ENCODE measurements at places on chromosomes 11 and 22.

GRCh38 chr22:49657275-49657973 lies 170.2 kb downstream of the BRD1 start:
- DNase-seq: peak; percentile 55

DNA sequence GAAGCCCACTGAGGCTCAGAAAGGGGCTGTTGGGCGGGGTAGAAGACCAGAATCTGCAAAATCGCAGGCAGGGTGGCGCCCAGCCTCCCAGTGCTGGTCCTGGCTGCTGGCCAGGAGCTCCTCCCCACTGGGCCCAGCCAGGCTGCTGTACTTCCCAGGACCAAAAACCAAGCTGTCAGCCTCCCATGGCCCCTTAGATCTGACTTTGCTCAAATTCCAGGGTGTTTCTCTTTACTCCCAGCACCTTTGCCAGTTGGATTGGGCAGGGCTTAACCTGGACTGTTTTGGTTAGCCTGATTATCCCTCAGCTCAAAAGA lies 44.2 kb upstream of the WEE1 start:
- DNase-seq: no peak

- no peak for DNase-seq
Measured at GRCh38 chr11:122756417-122756816, 81.9 kb upstream of the CRTAM start.

DNA sequence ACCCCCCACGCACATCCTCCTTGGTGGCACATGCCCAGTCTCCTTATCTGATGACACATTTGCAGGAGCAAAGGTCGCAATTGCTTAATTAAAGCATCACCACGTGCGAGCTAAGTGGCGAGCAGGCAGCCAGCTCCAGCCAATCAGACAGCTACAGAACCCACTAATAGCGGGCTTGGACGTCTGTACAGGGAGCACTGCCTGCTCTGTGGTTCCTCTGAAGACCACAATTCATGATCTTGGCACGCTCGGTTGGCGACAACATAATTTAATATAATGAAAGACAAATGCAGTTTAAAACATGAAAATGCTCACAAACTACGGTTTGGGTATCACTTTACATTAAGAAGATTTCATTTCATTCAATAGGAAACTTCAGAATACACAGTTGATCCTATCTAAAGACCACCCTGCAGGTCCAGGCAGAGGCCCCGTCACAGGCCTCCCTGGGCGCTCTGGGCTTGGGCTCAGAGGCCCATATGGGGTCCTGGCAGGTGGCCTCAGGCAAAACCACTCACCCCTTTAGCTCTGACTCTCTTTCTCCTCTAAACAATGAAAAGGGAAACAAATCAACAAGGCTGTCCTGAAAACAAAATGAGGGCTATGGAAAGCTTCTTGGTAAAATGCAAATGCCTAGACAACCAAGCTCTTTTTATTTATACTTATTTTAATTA lies 10.4 kb downstream of the PACSIN2 start:
- DNase-seq: no peak

DNA sequence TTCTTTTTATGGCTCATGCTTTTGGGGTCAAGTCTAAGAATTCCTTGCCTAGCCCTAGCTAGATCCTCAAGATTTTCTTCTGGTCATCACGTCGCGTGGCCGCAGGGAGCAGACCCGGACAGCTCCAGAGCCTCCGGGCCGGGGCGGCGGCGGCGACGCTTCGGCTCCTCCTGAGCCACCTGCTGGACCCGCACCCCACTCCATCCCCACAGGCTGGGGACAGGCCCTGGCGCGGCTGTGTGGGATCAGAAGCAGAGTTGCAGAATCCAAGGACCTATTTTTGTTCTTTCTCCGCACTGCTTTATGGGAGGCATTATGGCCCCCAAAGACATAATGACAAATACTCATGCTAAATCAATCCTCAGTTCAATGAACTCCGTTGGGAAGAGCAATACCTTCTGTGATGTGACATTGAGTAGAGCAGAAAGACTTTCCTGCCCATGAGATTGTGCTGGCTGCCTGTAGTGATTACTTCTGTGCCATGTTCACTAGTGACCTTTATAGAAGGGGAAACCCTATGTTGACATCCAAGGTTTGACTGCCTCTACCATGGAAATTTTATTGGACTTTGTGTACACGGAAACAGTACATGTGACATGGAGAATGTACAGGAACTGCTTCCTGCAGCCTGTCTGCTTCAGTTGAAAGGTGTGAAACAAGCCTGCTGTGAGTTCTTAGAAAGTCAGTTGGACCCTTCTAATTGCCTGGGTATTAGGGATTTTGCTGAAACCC lies 12.4 kb upstream of the SCARF2 start:
- no peak for DNase-seq

GRCh38 chr11:115269191-115269950 lies 234.8 kb downstream of the CADM1 start:
- no peak for DNase-seq

GRCh38 chr11:133191931-133192330 lies 340.4 kb downstream of the OPCML start:
- no peak for DNase-seq

DNA sequence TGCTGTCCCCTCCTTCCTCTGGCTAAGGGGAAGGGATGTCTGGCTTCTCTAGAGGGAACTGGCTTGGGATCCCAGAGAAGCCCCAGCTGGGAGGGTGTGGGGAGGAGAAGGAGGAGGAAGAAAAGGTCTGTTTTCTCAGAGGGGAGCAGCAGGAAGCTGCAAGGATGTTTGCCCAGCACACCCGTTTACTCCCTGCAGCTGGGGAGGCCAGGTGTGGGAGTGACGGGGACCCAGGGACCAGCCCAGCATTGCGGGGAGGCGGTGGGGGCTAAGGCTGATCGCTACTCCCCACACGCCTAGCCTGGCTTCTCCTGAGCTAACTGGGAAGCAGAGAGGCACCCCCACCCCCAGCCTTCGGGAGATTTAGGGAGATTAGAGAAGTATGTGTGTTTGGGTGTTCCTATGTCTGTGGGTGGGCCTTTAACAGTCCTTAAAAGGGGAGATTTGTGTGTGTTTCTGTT lies 3.9 kb downstream of the CREB3L1 start:
- no peak for DNase-seq

GRCh38 chr22:23263651-23264555 lies 83.6 kb downstream of the BCR start:
- DNase-seq: no peak

DNA sequence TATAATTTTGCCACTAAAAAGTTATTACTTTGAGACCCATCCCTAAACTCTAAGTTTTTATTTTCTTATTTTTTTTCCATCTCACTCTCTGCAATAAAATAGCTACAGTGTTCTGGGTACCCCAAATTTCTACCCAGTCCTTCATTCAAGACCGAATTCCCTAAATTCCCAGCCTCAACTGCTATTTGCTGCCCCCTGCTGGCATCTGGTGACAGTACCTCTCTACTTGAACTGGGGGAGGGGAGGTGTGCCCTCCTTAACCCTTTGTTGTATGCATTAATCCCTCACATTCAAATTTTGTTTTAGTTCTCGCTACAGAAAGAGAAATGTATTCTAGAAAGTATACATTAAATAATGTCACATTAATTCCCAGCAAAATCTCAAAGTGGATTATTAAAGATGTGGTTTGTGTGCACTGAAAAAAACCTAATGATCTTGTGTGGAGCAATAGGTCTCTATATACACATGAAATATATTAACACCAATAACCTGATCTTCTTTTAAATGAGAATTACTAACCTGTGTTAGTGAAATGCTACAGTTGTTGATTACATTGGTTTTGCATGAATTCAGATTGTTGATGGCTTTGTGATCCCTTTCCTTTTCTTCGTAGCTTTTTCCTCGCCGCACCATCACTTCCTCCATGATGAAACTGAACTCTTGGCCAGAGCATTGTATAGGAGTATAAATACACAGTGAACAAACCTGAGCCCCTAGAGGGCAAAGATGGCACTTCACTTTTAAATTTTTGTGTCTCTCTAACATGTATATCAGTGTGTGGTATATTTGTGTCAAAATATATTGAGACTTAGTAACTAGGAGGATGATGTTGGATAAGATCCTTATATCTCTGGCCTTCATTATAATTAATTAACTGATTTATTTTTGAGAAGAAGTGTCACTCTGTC lies 590.0 kb downstream of the METTL15 start:
- no peak for DNase-seq

DNA sequence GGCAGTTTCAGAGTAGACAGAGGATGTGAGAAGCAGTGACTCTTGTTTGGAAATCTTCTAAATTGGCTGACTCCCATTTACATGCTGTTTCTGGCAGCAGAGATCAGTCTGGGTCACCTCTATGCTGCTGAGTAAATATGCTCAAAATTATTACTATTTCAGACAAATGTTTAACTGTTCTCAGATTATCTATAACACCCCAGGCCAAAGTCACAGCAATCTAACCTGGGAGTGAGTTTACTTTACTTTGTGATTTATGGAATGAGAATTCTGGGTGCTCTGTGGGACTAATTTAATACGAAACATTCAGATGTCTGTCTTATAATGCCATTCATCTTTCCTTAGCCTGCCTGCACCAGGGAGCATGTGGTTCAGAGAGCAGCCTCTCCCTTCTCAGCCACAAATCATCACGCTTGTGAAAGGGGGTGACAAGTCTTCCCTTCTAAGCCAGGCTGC lies 282.5 kb upstream of the MPPED2 start:
- DNase-seq: no peak

GRCh38 chr11:34587282-34587677 lies 33.6 kb upstream of the EHF start:
- DNase-seq: no peak

GRCh38 chr11:24844406-24844805 lies 347.6 kb downstream of the LUZP2 start:
- no peak for DNase-seq

- DNase-seq: no peak
Measured at GRCh38 chr22:46287873-46288751, 8.6 kb upstream of the GTSE1 start.

DNA sequence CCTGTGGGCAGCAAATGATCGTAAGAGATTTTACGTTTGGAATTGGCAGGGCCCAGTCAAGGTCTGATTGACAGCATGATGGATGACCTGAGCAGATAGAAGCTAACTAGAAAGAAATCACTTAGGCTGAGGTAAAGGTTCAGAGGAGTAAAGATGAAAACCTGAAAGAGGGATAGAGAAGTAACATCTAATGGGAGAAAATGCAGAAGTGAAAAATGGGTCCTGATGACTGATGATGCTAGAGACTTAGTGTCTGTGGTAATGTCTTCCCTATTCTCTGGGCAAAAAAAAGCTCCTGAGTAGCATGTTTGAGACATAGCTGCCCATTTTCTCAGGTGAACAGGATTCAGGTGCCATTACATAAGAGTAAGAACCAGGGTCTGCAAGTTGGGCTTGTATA lies 628.8 kb upstream of the ANO5 start:
- no peak for DNase-seq

- DNase-seq: no peak
Measured at GRCh38 chr11:35787013-35787504, 124.5 kb downstream of the TRIM44 start.

GRCh38 chr11:36352922-36353321 lies 56.8 kb downstream of the PRR5L start:
- DNase-seq: peak; percentile 8

- DNase-seq: no peak
Measured at GRCh38 chr11:17508791-17509190, 32.1 kb upstream of the ABCC8 start.

- no peak for DNase-seq
Measured at GRCh38 chr22:40076702-40077645, 82.2 kb downstream of the FAM83F start.

GRCh38 chr22:38774496-38775166 lies 18.8 kb upstream of the SUN2 start:
- DNase-seq: no peak

DNA sequence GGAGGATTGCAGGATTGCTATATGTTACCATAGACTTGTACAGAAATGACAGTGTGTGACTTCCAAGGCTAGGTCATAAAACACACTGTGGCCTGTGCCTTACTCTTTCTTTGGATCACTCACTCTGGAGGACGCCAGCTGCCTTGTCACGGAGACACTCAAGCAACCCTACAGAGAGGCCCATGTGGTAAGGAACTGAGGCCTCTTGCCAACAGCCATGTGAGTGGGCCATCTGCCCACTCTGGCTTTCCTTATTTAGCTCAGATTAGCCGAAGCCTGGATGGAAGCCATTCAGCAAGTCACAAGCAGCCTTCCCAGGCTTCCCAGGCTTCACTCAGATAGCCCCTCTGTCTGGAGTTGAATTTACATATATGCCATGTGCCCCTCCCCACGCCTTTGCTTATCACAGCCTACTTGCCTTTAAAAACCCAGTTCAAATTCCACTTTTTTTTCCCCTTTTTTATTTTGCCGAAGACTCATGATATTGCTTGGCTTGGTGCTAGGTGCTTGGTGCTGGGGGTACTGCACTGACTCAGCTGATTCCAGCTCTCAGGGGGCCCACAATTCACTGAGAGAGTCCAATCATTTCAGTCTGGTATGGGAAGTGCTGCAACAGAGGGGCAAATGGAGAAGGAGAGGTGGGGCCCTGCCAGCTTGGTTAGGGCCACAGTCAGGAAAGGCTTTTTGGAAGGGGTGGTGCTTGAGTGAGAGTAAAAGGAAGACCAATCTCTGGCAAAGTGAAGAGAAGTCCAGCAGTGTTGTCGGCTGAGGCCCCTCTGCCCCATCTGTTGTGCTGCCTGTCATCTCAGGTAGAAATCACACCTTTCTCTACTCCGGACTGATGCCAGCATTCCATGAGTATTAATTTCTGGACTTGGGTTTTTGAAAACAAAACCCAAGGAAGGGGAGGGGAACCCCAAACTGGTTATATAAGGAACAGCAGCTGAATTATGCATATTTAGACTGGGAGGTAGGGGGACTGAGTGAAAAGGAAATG lies 14.5 kb upstream of the P4HA3 start:
- DNase-seq: no peak

GRCh38 chr11:19237813-19238212 lies 2.9 kb downstream of the E2F8 start:
- no peak for DNase-seq

GRCh38 chr11:16292167-16292859 lies 64.0 kb downstream of the SOX6 start:
- DNase-seq: no peak

DNA sequence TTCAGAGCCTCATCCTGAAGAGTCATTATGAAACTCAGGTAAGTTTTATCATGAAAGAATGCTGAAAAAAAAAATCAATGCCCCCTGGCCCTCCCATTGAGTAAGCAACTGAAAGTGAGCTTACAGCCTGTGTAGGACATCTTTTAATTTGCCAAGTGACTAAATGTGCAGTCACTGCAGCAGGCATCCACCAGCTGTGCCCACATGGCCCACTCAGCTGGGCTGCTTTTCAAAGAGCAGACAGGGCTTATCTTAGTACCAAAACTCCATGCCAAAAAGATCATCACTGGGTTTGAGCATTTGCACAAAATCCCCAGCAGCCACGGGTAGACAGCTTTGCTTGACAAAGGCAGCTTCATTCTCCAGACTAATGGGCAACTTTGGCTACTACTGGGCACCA lies 709.7 kb downstream of the NTM start:
- DNase-seq: no peak
